GM20000 (cell line): ENCODE measurements at places on chromosomes 13 and 19.

- no peak for DNase-seq
Measured at GRCh38 chr13:24275041-24275440, 34.3 kb upstream of the C1QTNF9 start.

- DNase-seq, result no peak
Measured at GRCh38 chr13:93859716-93860115, 619.8 kb downstream of the DCT start.

GRCh38 chr19:16398530-16399249 lies 73.1 kb downstream of the EPS15L1 start:
- DNase-seq, result no peak

DNA sequence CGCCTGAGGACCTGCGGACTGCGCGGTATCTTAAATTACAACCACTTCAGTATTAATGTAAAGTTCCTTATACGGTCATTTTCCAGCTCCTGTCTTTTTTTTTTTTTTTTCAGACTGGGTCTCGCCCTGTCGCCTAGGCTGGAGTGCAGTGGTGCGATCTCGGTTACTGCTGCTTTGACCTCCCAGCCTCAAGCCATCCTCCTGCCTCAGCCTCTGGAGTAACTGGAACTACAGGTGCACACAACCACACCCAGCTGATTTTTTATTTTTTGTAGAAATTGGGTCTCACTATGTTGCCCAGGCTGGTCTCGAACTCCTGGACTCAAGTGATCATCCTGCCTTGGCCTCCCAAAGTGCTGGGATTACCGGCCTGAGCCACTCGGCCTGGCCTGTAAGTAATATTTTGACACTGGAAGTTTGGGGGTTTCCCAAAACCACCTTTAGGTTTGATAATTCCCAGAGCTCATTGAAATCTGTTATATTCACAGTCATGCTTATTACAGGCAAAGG lies 406 bp upstream of the EID2B start:
- no peak for DNase-seq

DNA sequence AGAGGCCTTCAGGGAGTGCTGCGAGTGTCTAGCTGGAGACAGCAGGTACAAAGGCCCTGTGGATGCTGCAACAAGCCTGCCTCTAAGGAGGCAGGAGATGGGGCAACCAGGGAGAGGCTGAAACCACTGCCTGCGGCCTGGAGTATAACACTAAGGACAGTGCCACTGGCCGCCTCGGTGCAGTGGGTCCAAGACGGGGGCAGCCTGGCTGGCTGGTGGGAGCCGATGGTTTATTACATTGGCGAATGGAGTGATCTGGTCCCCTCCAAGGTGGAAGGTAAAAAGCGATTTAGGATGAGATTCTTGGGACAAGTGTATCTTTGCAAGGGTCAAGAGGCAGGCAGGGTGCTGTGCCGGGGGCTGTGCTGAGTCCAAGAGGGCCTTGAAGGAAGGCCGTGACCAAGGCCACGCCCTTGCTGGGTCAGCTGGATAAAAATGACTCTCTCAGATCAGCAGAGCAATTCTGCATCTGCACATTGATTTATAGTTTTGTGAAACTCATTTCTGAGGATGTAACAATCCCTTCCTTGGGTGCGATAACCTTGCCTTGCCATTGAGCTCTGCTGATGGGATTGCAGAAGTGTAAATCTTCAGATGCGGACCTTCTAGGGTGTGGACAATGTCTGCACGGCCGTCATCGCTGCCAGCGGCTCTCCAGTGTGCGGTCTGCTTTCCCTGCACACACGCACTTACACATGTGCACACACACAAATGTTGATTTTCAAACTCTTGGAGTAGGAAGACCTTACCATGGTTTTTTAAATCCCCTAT lies 6.0 kb downstream of the TMEM255B start:
- DNase-seq, result no peak

DNA sequence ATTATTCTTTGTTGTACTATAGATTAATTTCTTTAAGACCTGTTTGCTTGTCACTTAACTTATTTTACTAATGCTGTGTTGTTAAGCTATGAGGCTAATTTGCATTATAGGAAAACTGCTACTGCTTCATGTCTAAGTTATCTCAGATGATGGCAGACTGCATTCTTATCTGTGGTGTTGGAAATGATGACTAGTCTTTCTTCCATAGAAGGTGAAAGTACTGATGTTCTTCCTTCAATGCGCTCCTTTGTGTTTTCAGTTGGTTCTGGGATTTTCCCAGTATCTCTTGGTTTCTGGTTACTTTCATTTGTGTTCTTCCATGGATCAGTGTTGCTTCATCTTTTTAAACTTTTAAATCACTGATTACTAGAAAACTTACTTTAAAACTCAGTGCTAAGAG lies 46.9 kb downstream of the TPP2 start:
- DNase-seq, result no peak

GRCh38 chr19:58544591-58545285 lies 874 bp downstream of the TRIM28 start:
- DNase-seq, result peak; percentile 96

DNA sequence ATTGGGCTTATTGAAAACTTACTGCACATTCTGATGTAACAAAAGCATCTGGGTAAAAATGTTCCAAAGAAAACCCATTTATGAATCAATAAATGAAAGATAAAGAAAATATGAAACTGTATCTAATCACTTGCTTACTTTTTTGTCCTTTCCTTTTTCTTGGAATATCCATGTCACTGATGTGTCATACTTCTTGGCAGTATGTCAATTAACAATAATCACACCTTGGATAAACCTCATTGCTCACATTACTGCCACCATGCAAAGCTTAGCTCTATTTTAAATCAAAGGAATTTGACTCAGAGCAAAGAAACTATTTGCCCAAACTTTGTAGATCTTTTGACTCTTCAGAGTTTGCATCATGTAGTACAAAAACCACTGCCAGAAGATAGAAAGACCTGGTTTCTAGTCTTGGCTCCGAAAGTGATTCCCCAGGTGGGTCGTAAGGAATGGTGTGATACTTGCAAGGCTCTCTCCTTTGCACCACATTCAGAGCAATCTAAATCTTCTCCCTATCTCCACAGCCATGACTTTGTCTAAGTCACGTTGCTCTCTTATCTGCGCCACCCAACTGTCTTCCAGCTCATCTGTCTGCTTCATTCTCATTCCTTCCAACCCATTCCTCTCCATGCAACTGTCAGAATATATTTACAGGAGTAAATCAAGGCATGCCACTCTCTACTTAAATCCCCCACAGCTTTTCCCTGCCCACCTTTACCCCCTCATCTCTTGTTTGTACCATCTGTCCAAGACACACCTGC lies 311.9 kb downstream of the COG6 start:
- no peak for DNase-seq

DNA sequence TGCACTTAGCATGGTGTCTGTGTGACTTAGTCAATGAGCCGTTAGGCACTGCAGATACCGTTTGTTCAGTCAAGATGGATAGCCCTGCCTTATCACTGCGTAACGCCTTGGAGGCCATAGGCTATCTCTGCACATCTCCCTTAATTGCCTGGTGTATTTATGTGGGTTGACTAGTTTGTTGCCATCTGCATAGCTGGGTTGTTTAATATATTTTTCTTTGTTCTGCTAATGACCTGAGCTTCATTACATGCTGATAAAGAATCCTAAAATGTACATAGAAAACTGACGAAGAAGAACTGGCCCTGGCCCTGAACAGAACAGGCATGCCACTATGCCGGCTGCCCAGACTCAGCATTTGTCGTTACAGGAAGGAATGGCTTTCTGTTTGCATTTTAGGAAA lies 297.8 kb downstream of the SHISA2 start:
- DNase-seq, result no peak

GRCh38 chr13:21675095-21675991 lies 4.5 kb downstream of the FGF9 start:
- peak; percentile 60 for DNase-seq

GRCh38 chr19:35843676-35844481 lies 8.4 kb downstream of the NPHS1 start:
- no peak for DNase-seq

DNA sequence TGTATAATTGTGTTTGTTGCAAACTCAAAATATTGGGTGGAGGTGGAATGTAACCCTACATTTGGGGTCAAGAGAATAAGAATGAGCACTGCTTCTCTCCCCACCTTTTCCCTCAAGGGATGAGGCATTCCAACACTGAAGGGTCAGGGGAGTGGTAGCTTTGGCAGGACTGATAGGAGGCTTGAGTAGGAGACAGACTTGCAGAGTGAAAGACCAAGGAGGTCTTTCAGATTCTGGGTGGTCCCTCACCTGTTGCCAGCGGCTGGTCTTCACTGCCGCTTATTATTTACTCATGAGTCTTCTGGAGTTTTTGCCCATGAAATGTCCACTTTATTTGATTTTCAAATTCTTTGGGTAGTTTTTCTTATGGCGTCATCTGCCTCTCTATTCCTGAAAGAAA lies 118.8 kb downstream of the LMO7 start:
- no peak for DNase-seq

GRCh38 chr19:49408816-49409440 lies 14.3 kb downstream of the PTH2 start:
- peak; percentile 33 for DNase-seq

- DNase-seq, result no peak
Measured at GRCh38 chr19:13963603-13964105, 11.3 kb downstream of the DCAF15 start.

GRCh38 chr19:14127929-14128509 lies 8.4 kb downstream of the ASF1B start:
- DNase-seq, result no peak

DNA sequence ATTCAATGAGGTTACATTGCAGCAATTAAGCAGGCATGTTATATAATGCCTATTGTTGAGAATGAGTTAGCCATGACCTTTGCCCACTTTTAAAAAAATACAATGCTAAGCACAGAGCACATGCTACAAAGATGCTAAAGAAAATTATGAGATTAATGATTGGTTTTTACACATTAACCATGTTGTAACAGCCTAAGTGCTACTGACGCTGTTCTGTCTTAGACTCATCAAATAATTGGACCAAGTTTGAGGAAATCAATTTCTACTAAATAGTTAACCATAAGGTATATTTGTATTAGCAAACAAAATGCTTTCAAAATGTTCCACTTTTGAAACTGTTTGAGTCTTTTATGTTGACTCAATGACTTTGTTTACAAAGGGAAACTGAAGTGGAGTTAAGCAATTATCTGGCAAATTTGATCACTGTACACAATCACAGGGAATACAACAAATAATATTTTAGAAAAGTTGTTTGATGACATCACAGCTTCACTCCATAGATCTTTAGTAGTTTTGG lies 14.3 kb downstream of the MIR17HG start:
- DNase-seq, result no peak

DNA sequence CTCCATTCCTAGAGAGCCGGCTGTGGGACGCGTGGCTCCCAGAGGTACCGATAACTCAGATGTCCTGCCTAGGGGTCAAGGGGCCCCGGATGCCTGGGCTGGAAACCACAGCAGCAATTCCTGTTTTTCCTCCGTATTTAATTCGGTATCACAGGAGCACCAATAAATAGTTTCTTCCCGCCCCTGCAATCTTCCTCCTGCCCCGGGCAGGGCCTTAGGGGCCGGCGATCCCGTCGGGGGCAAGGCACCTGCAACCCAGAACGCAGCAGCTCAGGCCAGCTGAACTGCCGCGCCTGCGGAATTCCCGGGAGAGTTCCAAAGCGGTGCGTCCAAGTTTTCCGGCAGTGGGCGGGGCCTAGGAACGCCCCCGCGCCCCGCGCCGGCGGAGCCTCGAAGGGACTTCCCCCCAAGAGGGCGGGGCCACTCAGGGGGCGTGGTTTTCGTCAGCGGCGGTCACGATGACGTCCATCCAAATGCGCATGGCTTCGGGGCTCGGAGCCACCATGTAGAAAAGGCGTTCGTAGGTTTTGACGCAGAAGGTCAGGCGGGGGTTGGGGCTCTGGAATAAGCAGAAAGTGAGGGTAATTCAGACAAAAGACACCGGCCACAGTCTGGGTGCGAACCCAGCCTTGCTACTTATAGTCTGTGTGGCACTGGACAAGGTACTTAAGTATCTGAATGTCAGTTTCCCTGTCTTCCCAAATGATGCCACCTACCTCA lies 9.7 kb upstream of the LYPD3 start:
- peak; percentile 90 for DNase-seq

DNA sequence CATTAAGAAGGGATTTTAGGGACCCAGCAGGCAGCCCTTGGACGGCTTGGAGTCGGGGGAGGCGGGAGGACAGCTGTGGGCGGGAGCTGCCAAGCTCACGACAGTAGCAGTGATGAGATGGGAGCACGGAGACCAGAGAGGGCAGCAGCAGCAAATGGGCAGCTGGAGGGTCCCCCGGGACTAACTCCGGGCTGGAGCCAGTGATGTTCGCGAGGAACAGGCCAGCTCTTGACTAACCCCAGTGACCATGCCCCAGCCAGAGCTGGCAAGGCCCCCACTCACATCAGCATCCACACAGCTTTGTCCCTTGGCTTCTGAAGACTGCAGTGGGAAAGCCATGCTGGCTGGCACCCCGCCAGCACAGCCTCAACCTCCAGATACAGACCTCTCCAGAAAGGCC lies 81.9 kb downstream of the RAB20 start:
- no peak for DNase-seq
